ENCODE measurements at places on chromosomes 7 and 10.

- no peak for DNase-seq
These were observed 53.9 kb downstream of the MINDY4 start for GRCh38 chr7:30824821-30825720.

- DNase-seq: peak; percentile 57
These were observed 28.7 kb upstream of the CALU start for GRCh38 chr7:128710481-128710880.

- no peak for DNase-seq
These were observed 145.7 kb downstream of the RNLS start for GRCh38 chr10:88437411-88437810.

- DNase-seq: no peak
These were observed 603.4 kb downstream of the KCNMA1 start for GRCh38 chr10:77034240-77034639.

- DNase-seq: no peak
These were observed 24.7 kb upstream of the MTPAP start for GRCh38 chr10:30373596-30374327.
